ENCODE measurements at places on chromosomes 12 and 14. TPM values are rescaled to one million over a fixed set of nuclear protein-coding genes. Genes with fewer than 3 reads are reported as not detected.

Gene EPS8
- 0.96 TPM for total RNA-seq

- H3K36me3 ChIP-seq: no peaks in the 10 kb centered on the region
- no peaks in the 10 kb centered on the region for H3K27me3 ChIP-seq
- H3K27ac ChIP-seq: no peak overlapping the region
- H3K4me1 ChIP-seq: no peaks in the 10 kb centered on the region
Measured at GRCh38 chr12:104650541-104650940, 193.8 kb downstream of the CHST11 start.

DNA sequence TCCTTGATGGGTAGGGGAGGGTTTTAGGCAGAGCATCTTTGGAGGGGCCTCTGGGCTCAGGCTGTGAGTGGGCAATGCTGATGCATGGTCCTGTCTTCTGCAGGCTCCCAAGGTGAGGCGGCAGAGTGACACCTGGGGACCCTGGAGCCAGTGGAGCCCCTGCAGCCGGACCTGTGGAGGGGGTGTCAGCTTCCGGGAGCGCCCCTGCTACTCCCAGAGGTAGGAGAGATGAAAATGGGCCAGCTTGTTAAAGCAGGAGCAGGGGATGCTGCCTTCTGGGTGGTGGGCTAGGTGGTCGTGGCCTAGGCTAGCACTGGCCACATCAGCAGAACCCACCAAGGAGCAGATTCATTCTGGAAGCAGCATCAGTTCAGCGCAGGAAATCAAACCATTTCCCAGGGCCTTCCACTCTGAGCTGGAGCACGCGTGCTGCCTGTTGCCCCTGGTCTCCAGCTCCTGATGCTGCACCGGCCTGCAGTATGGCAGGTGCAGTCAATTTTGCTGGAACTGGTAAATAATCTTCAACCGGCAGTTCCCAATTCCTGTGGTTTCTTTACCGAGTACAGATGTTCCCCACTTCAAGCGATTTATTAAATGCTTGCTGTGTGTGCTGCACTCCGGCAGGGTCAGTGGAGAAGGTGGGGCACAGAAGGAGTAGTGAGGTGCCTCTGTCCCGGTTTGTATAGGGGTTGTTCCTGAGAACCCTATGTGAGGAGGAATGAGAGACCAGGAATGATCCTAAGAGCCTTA is 7.4 kb downstream of the PAPLN start:
- H3K4me3 ChIP-seq: no peak overlapping the region
- DNase-seq: no peak

Gene IGFBP6
- not detected for total RNA-seq

- H3K4me3 ChIP-seq: no peak overlapping the region
- H3K27me3 ChIP-seq: no peaks in the 10 kb centered on the region
- no peaks in the 10 kb centered on the region for H3K4me1 ChIP-seq
- no peaks in the 10 kb centered on the region for H3K36me3 ChIP-seq
- no peak overlapping the region for H3K27ac ChIP-seq
Measured at GRCh38 chr12:132537049-132537448, 47.1 kb downstream of the FBRSL1 start.

DNA sequence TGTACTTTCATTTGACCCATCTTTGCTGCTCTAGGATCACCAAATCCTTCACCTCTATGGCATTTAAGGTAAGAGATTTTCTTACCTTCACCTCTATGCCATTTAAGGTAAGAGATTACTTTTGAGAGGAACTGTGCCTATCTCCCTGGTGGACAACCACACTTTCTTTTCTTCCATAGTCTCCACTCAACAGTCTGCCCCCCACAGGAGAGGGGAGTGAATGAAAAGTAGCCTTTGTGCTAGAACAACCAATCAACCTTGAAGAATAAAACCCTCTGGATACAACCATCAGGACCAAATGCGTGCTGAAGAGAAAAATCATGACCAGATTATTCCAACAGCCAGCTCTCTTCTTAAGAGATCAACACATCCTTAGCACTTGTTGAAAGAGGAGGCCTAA is 258.6 kb upstream of the TMPO start:
- H3K36me3 ChIP-seq: no peaks in the 10 kb centered on the region
- no peak overlapping the region for H3K4me3 ChIP-seq
- no peak for DNase-seq

Gene PLBD2
- 14.0 TPM for total RNA-seq

Gene CPNE6
- total RNA-seq: not detected
